ENCODE measurements at places on chromosomes 5 and 9.

DNA sequence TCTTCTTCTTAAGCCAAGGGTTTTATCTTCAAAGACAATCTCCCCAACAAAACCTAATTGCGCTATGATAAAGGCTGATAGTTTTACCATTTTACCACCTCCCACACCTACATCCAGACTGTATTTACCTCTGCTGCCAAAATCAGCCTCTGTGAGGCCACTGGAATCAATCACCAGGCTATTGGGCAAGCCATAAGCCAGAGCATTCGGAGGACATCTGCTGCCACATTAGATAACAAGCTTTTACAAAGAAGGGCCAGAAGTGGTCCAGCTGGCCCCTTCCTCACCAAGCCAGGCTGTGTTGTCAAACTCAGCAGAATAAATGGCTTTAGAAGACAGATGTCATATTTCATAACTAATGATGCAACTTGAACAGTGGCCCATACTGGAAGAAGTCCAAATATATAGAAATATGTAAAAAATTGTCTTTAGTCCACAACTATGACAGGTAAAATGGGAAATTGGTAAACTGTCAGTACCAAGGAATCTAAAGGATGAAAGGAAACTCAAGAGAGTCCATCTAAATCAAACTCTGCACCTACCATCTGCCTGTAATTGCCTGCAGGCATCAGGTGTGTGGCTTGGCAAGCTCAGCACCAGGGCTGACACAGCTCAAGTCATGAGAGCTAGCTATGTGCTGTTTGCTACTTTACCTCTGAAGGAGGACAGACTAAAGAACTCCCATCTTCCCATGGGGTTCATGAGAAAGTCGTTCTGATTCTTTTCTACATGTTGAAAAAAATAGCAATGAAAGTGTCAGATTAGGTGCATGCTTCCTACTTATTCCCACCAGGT is 16.1 kb downstream of the SLC45A2 start:
- no peak for DNase-seq

GRCh38 chr9:71157731-71158130 is 36.3 kb upstream of the TRPM3 start:
- no peak for DNase-seq

DNA sequence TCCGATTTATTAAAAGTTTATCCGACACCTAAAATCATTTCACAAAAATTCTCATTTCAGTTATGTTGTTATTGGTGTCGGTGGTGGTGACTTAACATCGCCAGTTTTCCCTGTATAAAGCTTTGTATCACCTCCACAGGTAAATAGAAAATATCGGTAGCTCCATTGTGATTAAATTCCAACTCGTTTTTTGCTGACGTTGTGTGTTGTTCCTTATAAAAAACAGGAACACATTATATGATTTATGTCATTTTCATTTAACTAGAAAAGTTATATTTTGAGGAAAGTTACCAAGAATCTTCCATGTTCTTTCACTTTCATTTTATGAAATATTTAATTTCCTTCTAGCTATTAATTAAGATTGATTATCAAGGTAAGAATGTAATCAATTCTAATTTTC is 635.9 kb downstream of the CDH18 start:
- DNase-seq, result no peak

DNA sequence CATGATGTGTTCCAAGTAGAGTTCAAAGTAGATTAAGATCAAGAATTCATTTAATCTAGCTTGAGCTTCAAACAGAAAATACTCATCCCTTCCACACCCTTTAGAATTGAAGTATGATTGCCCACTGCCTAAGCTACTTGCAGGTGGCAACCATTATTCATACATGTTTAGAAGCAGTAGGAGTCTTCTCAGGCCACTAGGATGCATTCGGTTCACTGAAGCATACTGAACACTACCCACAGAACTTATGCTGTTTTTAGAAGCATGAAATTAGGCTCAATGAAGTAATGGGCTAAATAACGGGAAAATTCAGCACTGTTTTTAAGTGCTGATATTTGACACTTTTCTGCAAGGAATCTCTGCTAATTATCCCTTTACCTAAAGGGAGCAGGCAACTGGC is 263.4 kb downstream of the DEPDC1B start:
- no peak for DNase-seq

- no peak for DNase-seq
These were observed 1.4 kb upstream of the KDM3B start for GRCh38 chr5:138351056-138351455.

DNA sequence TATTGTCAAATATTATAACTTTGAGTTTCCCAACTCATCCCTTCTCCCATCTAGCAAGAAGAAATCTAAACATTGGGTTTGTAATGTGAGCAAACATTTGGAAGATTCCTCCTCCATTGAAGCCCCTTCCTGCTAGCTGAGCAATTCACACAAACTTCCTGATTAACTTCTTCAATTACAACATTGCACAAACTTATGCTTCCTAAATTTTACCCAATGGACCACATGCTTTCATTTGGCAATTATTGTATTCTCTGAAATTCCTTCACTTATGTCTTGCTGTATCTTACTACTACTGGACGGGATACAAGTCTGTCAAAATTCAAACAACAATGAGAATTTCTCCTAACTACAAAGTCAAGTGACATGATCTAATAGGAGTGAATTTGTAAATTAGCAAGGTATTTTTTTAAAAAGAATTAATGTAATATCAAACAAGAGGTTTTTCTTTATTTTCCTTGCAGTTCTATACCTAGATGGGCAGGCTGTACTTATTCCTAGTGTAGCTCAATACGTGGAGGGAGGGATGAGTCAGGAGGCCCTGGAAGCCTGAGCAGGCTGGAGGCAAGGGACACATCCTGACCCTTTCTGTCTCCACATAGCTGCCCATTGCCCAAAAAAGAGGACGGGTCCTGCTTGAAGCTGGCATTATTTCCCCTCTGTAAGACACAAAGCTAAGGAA is 11.8 kb upstream of the IFNW1 start:
- DNase-seq, result no peak

- DNase-seq, result no peak
These were observed 35.1 kb downstream of the NR2F1-AS1 start for GRCh38 chr5:93545872-93546271.

DNA sequence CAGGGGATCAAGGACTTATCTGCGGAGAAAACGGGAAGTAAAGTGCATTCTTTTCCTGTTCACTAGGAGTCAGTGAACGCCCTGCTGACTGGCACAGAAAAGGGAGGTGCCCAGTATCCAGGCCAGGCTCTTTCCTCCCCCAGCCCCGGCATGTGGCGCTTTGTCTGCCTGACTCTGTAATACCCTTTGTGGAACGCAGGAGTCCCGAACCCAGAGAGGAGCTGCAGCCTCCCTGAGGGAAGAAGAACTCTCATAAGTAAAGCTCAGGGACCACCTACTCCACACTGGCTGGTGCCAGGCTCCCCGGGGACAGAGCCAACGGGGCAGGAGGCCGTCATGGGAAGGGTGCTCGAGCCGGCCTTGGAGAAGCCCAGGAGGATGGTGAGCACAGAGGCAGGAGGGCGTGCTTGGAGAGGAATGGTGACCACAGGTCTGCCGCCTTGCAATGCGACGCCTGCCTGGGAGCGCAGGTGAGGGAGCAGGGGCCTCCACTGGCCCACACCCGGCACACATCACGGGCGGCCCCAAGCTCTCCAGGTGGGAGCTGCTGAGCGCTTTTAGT is 31.5 kb downstream of the VAV2 start:
- no peak for DNase-seq

GRCh38 chr5:77133061-77133758 is 46.1 kb upstream of the ZBED3 start:
- DNase-seq, result no peak

GRCh38 chr9:136084063-136084944 is 10.8 kb downstream of the NACC2 start:
- DNase-seq, result no peak

DNA sequence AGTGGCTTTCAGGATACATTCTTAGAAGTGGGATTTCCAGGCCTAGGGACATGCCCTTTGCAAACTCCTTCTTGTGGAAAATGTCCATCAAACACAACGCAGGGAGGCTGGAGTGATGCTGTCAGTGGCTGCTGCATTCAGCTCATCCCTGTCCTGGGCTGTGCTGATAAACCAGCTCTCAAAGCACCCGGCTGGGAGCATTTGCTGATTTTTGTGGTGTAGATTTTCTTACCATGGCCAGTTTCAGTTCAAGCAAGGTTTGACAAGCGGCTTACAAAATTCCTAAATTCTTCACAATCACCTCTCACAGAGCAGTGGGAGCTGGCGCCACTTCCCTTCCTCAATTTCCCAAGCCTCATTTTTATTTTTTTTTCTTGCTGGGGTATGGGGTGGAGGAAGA is 28.2 kb downstream of the FAM163B start:
- DNase-seq, result no peak

Data from stimulated activated CD4-positive, alpha-beta T cell treated with anti-CD3 and anti-CD28 coated beads, Interleukin-12 subunit alpha, Interleukin-12 subunit beta, amount 100 ng/mL, for 4 hours (primary cell).